HFFc6 (cell line): ENCODE measurements at places on chromosomes 13 and 19.

- DNase-seq = no peak
Observed at GRCh38 chr19:14393329-14393728, 12.1 kb downstream of the ADGRE5 start.

- no peak for DNase-seq
Observed at GRCh38 chr13:29510651-29511084, 84.8 kb downstream of the SLC7A1 start.

DNA sequence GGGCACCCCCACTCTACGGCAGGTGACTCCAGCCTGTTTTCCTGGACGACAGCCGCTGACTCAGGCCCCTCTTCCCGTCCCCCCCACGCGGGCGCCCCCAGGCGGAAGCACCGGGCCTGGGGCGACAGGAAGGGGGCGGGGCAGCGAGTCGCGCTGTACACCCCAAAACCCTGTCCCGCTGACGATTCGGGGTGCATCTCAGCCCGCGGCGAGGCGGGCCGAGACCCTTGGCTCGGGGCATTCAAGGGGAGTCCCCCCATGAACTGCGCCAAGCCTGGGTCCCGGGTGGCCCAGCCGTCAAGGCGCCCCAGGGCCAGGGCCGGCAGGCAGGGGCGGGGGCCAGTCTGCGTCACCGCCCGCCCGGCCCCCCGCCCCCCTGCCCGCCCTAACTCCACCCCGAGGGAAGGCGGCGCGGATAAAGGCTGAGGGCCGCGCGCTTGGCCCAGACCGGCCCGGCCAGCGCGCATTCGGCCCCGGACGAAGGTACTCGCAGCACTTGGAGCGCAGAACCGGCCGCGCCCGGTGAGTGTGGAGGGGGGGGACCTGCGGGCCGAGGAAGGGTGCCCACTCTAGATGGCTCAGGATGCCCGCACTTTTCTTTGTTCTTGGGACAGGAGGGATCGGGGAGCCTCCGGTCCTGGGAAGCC lies at the start of gene MIDN:
Gene MIDN, plus strand, starts transcription at position 445 of the 647 bp plus-strand sequence. CDS start 1,714 bp downstream, outside the sequence.
- DNase-seq = peak; percentile 84

- peak; percentile 85 for DNase-seq
Observed at GRCh38 chr13:26584713-26585112, 27.2 kb downstream of the WASF3 start.

DNA sequence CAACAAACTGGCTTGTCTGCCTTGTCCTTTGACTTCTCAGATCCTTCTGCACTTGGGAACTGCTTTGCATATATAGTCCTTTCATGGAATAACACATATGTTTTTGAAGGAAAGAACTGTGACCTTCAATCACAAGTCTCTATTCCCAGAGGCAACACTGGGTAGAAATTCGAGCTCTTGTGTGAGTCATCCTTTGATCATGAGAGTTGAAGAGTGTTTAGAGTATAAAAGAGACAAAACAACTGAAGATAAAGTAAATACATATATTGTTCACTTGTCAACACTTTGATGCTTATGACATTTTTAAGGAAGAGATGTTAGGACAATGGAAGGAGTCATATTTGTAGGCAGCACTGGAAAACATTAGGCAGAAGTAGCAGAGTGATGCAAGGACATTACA lies 5.2 kb upstream of the OR7A5 start:
- no peak for DNase-seq

GRCh38 chr13:29621051-29621800 lies 25.7 kb upstream of the SLC7A1 start:
- DNase-seq = peak; percentile 73

DNA sequence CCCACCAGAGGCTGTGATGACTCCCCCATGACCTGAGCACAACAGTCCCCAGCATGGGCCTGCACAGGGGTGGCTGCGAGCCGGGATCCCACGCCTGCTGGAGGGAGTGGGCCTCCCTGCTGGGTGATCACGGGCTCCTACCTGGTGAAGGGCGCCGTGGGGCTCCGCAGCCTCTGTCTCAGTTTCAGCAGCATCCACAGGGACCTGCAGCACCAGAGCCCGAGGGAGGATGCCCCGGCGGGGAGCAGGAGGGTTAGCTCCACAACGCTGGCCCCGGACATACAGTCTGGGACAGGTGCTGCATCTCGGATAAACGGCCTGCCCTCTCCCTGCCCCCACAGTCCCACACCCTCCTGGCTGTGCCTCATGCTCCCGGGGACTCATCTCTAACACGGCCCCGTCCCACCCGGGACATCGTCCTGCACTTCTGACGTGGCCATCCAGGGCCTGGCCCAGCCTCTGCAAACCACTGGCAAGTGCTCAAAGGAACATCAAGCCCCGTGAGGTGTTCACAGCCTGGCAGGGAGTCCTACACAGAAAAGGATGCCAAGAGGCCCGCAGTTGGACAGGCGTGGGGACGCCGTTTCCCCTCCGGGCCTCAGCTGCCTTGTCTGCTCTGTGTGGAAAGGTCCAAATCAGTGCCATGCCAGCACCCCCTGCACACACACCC lies 10.5 kb downstream of the PEX11G start:
- no peak for DNase-seq

GRCh38 chr13:99418843-99419140 lies 82.5 kb upstream of the TM9SF2 start:
- no peak for DNase-seq

- no peak for DNase-seq
Observed at GRCh38 chr13:29573190-29573589, 22.3 kb downstream of the SLC7A1 start.

DNA sequence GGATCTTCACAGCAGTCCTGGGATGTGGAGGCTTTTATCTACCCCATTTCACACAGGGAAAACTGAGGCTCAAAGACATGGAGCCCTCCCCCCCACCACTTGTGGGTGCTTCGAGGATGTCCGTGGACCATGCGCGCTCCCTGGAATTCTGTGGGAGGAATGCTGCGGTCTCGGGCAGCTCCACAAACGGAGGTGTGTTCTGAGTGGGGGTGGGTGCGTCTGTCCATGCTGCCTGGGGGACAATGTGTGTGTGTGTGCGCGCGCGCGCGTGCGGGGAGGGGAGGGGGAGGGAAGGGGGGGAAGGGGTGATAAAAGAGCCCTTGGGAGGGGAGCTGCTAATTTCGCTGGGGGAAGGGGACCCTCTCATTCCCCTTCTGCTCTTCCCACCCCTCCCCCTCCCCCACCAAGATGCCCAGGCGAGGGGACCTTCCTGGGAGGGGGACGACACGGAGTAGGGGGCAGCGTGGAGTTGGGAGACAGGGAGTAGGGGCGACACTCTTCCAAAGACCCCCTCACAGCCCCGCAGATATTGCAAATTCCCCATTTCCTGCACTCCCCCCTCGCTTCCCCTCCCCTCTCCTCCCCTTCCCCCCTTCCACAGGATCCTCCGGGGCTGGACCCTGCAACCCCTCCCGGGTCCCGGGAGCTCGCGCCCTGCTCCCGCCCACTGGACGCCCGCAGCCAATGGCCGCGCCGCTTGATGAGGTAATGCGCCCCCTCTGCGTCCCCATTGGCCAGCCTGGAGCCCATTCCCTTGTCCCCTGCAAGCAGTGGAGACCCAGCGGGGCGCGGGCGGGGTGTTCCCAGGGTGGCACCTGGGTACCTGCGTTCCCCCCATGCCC lies 18.9 kb upstream of the ZNRF4 start:
- peak; percentile 61 for DNase-seq

- no peak for DNase-seq
Observed at GRCh38 chr19:28027116-28027515, 1185.8 kb downstream of the UQCRFS1 start.

- DNase-seq = no peak
Observed at GRCh38 chr19:48739404-48740163, 826 bp downstream of the RASIP1 start.

DNA sequence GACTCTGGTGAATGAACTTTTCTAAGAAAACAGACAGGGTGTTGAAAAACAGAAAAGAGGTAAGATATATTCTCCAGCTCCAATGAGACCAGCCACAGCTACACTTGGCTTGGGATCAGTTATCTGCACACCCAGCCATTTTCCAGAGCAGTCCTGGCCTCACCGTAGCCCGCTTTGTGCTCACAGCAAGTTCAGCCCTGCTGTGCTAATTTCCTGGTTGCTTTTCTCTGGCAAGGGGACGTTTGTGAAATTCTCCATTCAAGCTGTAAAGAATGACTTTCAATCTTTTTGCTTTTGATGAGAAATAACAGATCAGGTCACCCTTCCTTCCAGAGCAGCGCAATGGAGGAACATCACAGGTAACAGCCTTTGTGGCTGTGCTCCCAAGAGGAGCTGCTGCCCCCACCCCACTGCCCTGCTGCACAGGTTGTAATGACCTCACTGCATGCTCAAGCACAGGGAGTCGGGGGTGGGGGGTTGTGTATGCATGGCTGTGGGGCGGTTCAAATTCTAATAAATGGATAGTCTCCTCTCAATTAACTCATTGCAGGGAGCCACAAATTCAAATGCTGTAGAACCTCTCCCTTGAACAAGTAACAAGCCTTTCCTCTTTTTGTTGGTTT lies 516.6 kb upstream of the NBEA start:
- DNase-seq = no peak

- no peak for DNase-seq
Observed at GRCh38 chr19:58570770-58571574, 2.2 kb downstream of the MZF1 start.

DNA sequence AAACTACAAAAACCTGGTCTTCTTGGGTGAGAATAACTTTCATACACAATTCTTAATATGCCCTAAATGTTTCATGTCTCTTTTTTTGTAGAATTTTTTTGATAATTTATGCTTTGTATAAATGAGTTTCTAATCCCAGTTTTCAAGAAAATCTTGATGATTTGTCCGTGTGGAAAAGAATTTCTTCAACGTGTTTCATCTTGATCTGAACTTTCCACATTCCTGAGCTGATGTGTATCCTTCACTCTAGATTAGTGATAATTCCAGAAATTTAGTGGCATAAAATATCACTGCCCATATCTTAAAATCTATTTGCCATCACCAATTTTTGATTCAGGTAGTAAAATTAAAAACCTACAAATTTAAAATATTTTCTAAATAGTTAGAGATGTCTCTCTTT lies 24.6 kb downstream of the ZNF431 start:
- no peak for DNase-seq

DNA sequence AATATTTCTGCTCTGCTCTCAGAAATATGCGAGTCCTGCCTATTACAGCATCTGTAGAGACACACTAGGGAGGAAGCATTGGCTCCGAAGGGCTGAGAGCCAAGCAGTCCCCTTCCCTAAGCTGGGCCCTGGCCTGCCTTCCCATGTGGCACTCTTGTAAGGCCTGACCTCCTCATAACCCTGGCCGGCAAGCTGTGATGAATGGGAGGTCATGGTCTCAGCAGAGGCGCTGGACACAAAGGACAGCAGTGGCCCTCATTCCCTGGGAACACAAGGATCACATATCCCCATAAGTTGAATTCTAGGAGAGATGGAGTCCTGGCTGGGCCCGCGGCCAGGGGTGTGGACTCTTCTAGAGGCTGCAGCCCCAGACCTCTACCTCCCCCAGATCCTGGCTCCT lies 483.3 kb downstream of the ZNF536 start:
- DNase-seq = no peak
